ENCODE measurements at places on chromosomes 13 and 19.

DNA sequence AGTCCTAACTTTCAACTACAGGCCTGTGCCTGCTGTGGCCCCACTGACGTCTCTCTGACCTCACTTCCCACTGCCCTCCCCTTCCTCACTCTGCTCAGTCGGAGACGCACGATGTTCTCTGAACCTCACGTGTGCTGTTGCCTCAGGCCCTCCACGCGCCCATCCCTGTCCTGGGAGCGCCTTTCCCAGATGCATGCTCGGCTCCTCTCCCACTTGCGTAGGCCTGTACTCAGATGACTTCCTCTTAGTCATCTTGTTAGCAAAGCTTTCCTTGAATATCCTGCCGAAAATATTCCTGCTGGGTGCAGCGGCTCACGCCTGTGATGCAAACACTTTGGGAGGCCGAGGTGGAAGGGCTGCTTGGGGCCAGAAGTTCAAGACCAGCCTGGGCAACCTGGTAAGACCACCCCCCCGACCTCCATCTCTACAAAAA lies 9.3 kb upstream of the SYT5 start:
- DNase-seq, result no peak

DNA sequence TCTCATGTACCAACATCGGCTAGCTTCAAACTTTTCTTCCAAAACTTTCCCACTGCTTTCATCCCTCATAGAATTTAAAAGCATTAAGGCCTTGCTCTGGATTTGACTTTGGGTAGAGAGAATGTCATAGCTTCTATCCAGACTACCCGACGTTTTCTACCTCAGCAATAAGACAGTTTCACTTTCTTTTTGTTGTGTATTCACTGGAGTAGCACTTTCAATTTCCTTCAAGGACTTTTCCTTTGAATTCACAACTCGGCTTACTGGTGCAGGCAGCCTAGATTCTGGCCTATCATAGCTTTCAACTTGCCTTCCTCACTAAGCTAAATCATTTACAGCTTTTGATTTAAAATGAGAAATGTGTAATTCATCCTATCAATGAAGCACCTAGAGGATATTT lies 420.4 kb upstream of the GPC6 start:
- peak; percentile 16 for DNase-seq

GRCh38 chr13:83153848-83154247 lies 728.4 kb downstream of the SLITRK1 start:
- DNase-seq, result no peak

GRCh38 chr13:111920306-111920931 lies 146.5 kb upstream of the SOX1 start:
- no peak for DNase-seq

- DNase-seq, result no peak
Measured at GRCh38 chr13:26300140-26300539, 46.2 kb downstream of the CDK8 start.

GRCh38 chr19:14487370-14488125 lies 8.4 kb downstream of the GIPC1 start:
- DNase-seq, result no peak

DNA sequence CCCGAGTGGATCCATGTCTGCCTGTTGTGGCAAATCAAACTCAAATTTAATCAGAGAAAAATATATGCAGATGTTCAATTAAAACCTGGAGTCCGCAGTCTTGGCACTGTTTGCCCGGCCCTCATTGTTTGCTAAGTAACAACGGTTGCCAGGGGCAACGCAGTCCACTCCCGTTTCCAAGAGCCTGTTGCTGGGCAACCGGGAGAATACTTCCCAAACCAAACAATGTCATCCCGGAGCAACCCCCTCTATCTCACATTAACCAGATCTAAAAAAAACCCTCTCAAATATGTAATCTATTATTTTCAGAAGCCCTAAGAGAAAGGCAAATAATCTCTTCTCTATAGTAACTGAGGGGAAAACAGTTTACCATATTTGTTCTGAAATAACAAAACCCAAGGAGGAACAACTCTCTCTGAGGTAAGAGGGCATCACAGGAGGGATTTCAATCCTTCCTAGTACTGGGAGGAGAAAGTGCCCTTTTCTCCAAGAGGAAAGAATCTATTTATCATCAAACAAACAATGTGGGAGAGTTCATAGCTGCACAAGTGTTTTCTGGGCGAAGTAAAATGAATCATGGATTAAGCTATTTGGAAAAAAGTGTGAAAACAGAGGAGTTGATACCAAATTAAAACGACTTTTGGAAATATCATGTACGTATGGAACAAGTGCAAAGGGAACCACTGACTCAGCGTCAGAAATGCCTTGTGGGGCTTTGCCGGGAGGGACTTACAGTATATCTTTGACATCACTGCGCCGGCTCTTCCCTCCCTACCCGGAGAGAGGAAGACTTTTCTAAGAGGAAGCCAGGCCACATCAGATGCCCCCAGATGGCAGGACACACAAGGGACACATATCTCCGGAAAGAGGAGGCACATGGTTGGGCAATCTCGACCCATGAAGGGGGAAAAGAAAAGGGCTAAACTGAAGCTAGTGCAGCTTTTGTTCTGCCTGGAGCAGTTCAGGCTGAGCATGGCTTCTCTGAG lies 43.3 kb downstream of the RFX2 start:
- DNase-seq, result peak; percentile 74

GRCh38 chr13:112341446-112341845 lies 34.7 kb upstream of the SPACA7 start:
- DNase-seq, result no peak

DNA sequence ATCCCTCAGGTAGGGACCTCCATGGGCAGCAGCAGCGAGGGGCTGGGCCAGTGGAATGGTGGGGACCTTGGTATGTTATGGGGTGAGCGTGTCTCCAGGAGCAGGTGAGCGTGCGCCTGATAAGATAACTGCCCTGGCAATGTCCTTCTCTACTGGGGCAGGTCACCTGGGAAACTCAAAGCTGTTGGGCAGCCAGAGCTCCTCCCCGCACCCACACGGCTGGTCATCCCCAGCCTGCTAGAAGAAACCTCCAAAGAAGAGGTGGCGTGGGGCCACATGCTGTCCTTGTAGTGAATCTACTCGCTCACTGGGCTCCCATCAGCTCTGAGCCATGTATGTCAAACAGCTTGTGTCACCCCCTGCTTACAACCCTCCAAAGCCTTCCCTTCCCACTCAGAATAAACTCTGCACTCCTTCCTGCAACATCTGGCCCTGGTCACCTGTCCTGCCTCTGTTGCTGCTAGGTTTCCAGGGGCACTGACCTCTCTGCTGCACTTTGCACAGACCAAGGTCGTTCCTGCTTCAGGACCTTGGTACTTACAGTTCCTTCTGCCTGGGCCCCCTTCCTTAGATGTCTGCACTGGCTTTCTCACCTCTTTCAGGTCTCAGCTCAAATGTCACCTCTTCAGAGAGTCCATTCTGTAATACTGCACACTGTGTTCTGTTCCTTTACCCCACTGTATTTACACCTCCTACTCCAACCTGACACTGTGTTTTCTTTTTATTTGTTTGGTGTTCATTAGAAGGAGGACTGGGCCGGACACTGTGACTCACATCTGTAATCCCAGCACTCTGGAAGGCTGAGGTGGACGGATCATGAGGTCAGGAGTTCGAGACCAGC lies 1.8 kb upstream of the ATP4A start:
- no peak for DNase-seq

All from CD4-positive, alpha-beta T cell treated with Interleukin-12 subunit alpha and Interleukin-12 subunit beta, for 1 hour (primary cell).